Activated CD8-positive, alpha-beta T cell treated with anti-CD3 and anti-CD28 coated beads for 36 hours (primary cell): ENCODE measurements at places on chromosomes 7 and 10. TPM values are rescaled to one million over a fixed set of nuclear protein-coding genes. Genes with fewer than 3 reads are reported as not detected.

COL13A1 gene
- not detected for total RNA-seq

SH2B2 gene
- 7.1 TPM for total RNA-seq

HYAL4 gene
- total RNA-seq = not detected

IL2RA gene
- total RNA-seq = 874 TPM

UNC5B gene
- total RNA-seq = 0.07 TPM

DYDC2 gene
- total RNA-seq = not detected

CREM gene
- 131 TPM for total RNA-seq

AGAP3 gene
- total RNA-seq = 22.0 TPM

GUSB gene
- total RNA-seq = 42.0 TPM

C7orf57 gene
- total RNA-seq = 0.74 TPM

DYNC1I1 gene
- not detected for total RNA-seq

FKBP9 gene
- 0.47 TPM for total RNA-seq

OR2A1 gene
- not detected for total RNA-seq

TMEM139 gene
- 1.6 TPM for total RNA-seq

KDM7A gene
- 22.9 TPM for total RNA-seq

TACR2 gene
- total RNA-seq = not detected

LRRTM3 gene
- not detected for total RNA-seq

ITIH5 gene
- total RNA-seq = not detected

MKX gene
- total RNA-seq = 1.1 TPM

ENTPD1 gene
- 4.4 TPM for total RNA-seq

NXPH1 gene
- not detected for total RNA-seq

SNCG gene
- total RNA-seq = not detected

SLC13A4 gene
- not detected for total RNA-seq

ATRNL1 gene
- total RNA-seq = not detected

GPR146 gene
- 8.5 TPM for total RNA-seq

SLC29A4 gene
- total RNA-seq = 2.5 TPM
